ENCODE measurements at places on chromosomes 11 and 22.

GRCh38 chr22:20117633-20118299 lies 740 bp upstream of the TRMT2A start:
- DNase-seq, result peak; percentile 17

DNA sequence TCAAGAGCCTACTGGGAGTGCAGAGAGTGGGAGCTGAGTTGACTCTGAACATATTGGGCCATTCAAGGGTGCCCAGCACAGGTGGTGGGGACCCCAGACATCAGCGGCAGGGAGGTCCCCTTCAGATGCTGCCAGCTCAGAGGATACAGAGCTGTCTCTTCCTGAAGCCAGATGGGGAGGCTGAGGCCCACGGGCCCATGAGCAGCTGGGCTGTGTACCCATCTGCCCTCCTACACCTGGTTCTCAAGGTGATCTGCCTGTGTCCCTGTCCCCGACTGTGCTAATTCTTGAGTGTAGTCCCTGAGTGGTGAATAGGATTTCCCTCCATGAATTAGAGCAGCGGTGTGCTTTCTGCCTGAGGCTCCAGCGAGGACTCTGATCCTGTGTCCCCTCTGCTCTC lies 76.3 kb downstream of the MICAL2 start:
- DNase-seq, result no peak

GRCh38 chr22:50318698-50319411 lies 8.0 kb downstream of the DENND6B start:
- no peak for DNase-seq

GRCh38 chr11:132981131-132981956 lies 551.0 kb downstream of the OPCML start:
- peak; percentile 18 for DNase-seq

- peak; percentile 90 for DNase-seq
These were observed 652.5 kb downstream of the NTM start for GRCh38 chr11:132022733-132023478.

GRCh38 chr11:91776655-91777054 lies 448.0 kb upstream of the FAT3 start:
- no peak for DNase-seq

GRCh38 chr22:50200461-50201190 lies at the start of gene SELENOO:
Gene SELENOO (plus strand): TSS chr22:50201011. CDS start chr22:50201037, 26 bp downstream.
- peak; percentile 88 for DNase-seq

GRCh38 chr22:32579529-32580220 lies 105.1 kb downstream of the FBXO7 start:
- DNase-seq, result no peak

- DNase-seq, result peak; percentile 74
These were observed 19.6 kb upstream of the LIMK2 start for GRCh38 chr22:31192513-31192912.

- DNase-seq, result no peak
These were observed 68.2 kb upstream of the ISX start for GRCh38 chr22:34997633-34998299.

DNA sequence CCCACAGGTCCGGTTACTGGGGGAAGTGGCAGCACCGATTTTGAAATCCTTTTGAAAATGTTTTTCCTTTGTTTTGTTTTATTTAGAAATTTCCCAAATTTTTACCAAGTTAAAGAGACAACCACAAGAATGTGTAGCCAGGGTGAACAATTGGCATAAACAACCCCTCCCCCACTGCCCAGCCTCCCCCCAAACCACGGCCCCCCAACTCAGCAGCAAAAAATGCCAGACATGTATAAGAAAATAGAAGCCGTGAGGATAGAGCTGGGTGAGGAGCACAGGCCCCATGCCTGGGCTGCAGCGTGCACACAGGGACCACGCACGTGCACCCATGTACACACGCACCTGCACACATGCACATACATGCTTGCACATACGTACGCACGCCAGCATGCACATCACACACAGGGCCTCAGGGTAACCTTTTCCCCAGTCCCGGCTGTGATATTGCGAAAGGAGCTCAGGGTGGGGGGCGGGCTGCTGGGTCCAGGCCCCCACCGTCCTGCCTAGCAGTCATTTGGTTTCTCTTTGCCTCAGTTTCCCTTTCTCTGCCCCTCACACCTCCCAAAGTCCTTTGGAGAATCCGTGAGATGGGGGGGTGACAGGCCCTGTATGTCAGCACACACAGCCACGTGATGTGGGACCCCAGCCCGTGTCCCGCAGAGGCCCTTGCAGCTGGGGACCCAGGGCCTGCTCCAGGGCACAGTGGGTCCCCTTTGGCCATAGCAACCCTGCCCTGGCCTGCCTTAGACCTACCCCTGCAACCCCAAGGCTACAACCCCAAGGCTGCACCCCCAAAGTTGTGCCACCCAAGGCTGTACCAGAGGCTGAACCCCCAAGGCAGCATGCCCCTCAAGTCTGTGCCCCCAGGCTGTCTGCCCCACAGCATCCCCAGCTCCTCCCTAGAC lies 42.9 kb downstream of the IGF2 start:
- peak; percentile 90 for DNase-seq

DNA sequence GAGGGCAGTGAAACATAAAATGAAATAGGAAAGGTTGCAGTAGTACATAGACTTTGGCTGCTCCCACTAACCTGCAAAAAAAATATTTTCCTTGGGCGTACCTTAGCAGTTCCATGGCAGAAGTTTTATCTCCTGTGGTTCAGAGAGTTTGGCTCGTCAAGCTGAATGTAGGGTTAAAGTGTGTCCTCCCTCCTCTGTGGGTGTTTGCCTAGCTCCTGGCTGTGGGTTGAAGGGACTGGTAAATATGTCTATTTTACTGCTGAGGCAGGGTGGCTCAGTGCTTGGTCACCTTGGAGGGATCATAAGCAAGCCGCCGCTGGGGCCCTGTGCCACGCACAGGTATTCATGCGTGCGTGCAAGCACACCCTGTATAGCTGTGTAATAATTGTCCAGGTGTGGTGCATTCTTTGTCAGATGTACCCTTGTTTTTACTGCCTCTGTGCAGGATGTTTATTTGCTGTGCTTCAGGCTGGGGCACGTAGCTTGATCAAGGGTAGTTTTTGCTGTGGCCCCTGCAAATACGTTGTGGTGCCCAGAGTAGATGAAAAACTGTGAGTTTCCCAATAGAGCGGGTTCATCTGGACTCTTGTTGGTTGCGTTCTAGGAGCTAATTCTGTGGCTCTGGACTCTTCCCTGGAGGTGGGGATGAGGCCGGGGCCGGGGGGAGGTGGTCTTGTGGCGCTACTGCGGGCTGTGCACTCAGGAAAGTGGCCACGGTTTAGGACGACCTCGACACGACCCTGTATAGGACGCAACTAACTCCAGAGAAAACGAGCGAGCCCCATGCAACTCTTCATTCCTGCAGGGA lies 732 bp upstream of the SORL1 start:
- no peak for DNase-seq

DNA sequence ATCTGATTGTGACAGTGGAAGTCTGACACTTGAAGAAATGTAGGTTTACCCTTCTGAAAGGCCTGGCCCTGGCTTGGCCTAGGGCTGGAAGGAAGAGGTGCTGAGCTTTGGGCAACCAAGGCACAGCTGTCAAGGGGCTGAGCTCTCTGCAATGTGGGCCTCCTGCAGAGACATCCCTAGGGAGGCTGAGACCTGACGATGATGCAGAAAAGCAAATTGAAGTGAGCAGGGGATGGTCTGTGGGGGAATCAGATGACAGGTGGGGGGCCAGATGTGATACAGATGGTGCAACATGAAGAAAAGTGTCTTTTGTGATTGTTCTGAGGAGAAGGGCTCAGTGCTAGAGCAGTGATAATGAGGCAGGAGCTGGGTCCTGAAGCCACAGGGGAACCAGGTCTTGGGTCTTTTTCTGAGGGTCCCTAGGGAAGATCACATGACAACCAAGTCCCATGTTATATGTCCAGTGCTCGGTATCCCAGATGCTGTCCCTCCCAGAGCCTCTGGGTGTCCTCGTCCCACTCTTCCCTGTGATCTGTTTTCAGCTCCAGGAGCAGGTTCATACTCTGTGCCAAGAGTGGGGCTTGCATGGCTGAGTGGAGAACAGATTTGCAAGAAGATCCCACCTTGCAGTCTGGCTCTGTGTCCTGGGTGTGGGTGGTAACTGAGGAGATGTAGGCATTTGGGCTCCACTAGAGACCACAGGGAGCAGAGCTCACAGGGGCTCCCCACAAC lies 79.9 kb upstream of the VPREB1 start:
- no peak for DNase-seq

- DNase-seq, result no peak
These were observed 11.3 kb upstream of the NXF1 start for GRCh38 chr11:62816557-62816956.

- DNase-seq, result no peak
These were observed 683.3 kb downstream of the LUZP2 start for GRCh38 chr11:25180187-25180586.

GRCh38 chr11:128285321-128285720 lies 302.0 kb downstream of the ETS1 start:
- no peak for DNase-seq

DNA sequence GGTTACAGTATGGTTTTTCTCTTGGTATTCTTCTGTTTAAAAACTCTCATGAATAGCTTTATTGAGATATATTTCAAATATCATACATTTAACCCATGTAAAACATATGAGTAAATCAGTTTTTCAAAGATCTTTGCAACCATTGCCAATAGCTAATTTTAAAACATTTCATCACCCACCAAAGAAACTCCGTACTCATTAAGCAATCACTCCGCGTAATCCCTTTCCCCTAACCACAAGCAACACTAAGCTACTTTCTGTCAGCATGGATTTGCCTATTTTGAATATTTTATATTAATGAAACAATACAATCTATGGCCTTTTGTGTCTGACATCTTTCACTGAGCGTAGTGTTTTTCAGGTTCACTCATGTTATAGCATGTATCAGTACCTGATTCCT lies 697.9 kb upstream of the ANO5 start:
- no peak for DNase-seq

DNA sequence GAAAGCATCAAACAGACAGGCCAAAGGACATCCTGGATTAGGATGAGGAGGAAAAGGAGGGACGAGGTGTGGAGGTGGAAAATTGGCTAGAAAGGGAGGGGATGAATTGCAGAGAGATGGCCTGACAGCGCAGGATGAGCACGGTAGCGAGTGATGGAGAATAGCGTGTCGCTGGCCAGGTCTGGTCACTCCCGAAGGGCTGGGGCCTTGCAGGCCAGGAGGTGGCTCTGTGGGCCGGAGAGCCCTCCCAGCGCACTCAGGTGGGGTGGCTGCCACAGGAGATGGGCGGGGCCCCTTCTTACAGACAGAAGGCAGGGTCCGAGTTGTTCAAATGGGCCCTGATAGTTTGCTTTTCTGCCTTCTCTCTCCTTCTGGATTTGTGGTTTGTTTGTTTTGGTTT lies 37.1 kb upstream of the THY1 start:
- DNase-seq, result no peak

DNA sequence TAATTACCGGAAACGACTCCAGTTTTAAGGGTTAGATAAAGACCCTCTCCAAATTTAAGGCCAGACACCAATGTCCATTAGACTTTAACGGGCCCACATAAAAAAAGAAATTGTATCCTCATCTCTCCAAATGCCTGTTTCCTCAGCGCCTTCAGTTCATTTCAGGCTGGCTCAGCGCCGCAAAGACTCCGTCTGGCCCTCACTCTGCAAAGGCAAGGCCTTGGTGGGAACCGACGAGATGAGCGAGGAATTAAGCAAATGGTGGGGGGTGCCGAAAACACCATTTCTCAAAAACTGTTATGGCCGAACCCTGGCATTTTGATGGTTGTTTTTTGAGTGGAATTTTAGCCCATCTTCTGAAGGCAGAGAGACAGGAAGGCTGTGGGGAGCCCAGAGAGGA lies 15.7 kb downstream of the MN1 start:
- no peak for DNase-seq

DNA sequence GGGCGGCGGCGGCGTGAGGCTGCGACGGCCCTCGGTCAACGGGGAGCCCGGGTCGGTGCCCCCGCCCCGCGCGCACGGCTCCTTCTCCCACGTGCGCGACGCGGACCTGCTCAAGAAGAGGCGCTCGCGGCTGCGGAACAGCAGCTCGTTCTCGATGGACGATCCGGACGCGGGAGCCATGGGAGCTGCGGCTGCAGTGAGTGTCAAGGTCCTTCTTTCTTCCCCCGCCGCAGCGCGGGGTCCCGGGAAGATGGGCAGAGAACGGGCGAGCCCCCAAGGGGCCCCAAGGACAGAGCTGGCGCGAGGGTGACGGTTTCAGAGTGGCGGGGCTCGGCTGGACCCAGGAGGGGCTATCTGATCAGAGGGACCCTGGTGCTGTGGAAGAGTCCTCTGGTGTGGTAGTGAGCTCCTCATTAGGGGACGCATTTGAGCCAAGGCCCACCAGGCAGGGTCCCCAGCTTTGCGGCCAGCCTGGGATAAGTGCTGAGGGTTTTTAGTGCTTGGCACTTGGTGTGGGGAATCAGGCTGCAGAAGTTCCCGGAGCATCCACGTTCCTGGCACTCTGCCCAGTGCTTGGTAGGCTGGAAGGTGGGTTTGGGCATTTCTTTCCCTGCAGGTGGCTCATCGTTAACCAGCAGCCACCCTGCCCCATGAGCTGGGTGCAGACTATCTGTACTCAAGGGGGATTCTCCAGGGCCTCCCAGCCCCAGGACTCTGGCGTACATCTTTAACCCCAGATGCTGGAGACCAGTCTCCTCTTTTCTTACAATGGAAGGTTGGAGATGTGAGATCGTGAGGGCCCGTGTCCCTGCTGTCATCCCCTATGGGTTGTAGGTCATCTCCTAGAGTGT lies 9.8 kb downstream of the EHBP1L1 start:
- no peak for DNase-seq

GRCh38 chr11:65298655-65299179 lies 15.9 kb upstream of the CDC42EP2 start:
- peak; percentile 53 for DNase-seq

GRCh38 chr11:38900211-38900610 lies 2302.2 kb upstream of the RAG2 start:
- no peak for DNase-seq

DNA sequence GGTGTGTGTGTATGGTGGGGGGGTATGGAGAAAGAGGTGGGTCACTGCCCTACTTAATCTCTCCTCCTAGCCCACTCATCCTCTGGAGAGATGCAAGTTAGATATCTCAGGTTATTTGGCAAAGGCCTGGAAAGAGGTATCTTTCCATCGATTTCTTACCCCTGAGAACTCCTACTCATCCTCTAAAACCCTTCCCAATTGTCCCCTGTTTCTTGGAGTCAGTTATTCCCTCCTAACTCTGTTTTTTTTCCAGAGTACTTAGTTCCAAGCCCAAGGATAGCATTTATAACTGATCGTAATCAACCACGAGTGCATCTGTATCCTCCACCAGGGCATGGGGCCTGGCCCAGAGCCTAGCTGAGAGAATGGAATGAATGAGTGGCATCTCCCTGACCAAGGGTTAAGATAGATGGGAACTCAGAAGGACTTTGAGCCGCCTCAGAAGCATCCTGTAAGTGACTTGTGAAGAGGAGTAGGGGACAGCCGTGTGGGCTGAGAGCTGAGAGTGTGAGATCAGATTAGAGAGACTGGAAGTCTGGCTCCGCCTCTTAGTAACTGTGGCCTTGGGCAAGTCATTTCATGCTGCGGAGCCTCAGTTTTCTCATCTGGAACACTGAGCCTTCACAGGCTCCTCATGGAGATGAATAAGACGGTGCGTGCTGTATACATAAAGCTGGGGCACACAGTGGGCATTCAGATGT lies 16.2 kb downstream of the CD6 start:
- no peak for DNase-seq

- no peak for DNase-seq
These were observed 13.2 kb upstream of the FXYD2 start for GRCh38 chr11:117837791-117838190.
